ENCODE measurements at places on chromosomes 5 and 9.

- no peak for DNase-seq
Observed at GRCh38 chr9:126435105-126435504, 108.5 kb downstream of the MVB12B start.

DNA sequence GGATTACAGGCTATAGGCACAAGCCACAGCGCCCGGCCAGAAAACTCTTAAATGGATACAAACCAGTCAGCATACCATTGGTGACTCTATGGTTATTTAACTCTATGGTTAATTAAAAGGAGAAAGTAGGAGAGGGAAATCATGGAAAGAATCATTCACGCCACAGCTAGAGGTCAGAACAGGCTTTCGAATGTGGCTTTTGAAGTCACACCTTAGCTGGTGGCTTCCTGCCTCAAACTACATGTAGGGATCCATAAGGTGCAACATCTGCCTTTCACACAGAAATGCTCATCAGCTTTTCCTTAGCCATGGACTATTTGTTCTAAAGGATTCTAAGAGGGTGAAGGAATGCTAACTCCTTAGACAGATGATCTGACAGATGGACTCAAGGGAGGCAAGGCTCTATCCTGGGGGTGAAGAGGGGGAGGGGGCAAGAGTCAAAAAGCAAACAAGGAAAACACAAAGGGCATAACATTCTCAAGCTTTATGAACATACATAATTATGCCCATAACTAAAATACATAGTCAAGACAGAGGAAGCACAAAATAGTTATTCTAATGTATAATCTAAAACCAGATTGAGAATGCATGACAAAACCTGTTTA is 130.9 kb downstream of the EFNA5 start:
- no peak for DNase-seq

DNA sequence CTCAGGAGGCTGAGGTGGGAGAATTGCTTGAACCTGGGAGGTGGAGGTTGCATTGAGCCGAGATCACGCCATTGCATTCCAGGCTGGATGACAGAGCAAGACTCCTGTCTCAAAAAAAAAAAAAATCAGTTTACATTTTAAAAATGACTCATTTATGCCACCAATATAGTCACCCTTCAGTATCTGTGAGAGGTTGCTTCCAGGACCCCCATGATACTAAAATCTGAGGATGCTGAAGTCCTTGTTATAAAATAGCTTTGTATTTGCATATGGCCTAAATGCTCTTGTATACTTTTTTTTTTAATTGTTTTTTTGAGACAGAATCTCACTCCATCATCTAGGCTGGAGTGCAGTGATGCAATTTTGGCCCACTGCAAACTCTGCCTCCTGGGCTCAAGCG is 5.8 kb downstream of the OCLN start:
- no peak for DNase-seq

DNA sequence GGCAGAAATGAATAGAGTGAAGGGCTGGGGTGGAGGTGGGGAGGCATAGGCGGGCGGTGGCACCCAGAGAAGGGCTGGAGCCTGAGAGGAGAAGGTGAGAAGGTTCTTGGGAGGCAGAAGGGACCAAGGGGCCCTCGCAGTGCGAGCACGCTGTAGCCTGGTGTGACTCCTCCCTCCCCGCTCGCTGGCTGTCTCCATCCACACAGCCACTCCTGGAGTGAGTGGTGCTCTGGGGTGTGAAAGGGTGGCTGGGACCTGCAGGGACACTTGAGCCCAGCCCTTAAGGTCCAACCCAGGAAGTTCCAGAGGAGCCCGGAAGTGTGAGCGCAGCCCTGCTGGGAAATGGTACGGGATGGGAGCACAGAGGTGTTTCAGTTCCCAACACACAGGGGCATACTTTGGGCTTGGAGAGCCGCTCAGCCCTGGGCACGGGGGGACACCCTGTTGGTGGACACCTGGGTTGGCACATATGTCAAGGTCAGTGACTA is 9.3 kb upstream of the SCGB3A1 start:
- no peak for DNase-seq

GRCh38 chr5:50726475-50727148 is 60.2 kb downstream of the PARP8 start:
- no peak for DNase-seq

- DNase-seq = peak; percentile 59
Observed at GRCh38 chr5:172901012-172901780, 58.0 kb upstream of the RPL26L1 start.

DNA sequence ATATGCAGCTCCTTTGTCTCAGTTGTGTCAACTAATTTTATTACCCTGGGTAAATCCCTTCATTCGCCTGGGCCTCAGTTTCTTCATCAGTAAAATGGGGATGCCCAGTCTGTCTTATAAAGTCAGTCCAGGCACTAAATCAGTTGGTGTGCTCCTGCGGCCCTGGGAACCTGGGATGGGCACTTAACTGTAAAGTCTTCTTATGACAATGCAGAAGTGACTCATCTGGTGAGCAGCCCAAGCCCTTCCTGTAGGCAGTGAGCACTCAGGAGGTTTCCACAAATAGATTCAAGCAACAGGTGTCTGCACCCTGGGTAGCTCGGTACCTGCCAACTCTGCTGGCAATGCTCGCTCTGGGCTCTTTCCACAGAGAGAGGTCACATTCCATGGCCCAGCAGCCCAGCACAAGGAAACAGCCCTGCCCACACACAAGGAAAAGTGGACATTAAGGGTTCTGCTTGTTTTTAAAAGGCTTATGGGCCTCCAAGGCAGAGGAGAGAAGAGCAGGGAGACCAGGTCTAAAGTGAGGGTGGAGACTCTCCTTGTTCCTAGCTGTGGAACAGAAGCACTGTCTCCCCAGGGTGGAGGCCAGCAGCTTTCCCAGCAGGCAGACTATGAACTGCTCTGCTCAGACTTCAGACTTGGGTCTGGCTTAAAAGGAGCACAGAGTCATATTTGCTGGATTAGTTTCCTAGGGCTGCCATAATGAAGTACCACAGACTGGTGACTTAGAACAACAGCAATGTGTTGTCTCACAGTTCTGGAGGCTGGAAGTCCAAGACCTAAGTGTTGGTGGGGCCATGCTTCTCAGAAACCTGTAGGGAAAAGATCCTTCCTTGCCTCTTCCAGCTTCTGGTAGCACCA is 89.7 kb upstream of the ADRA1B start:
- peak; percentile 49 for DNase-seq

DNA sequence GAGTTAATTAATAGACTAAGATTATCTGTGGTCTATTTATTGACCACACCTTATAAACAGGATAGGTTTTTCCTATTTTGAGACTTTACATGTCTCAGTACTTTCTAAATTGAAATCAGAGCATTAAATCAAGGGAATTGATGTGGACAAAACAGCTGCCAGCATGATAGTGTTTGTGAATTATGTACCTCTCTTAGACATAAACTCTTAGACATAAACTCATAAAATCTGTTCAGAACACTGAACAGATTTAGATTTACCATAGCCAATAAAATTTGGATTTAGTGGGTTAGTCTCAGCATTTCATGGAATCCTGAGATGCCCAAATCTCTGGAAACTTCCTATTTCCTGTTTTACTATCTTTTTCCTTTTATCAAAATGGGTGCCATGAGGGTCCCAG is 11.5 kb upstream of the AGXT2 start:
- DNase-seq = no peak

GRCh38 chr5:137146402-137146890 is 352.7 kb downstream of the SPOCK1 start:
- peak; percentile 98 for DNase-seq

GRCh38 chr9:107227774-107228173 is 55.3 kb upstream of the RAD23B start:
- no peak for DNase-seq

- DNase-seq = no peak
Observed at GRCh38 chr5:148986636-148987035, 76.2 kb downstream of the SH3TC2 start.

GRCh38 chr5:147276497-147276896 is 41.7 kb downstream of the STK32A start:
- DNase-seq = no peak

GRCh38 chr5:107565791-107566767 is 104.7 kb downstream of the EFNA5 start:
- DNase-seq = no peak

All from BJ (cell line).